ENCODE measurements at places on chromosomes 1 and 21.
A peak's percentile ranks its signal among the peaks of the same experiment; 100 is the strongest.

DNA sequence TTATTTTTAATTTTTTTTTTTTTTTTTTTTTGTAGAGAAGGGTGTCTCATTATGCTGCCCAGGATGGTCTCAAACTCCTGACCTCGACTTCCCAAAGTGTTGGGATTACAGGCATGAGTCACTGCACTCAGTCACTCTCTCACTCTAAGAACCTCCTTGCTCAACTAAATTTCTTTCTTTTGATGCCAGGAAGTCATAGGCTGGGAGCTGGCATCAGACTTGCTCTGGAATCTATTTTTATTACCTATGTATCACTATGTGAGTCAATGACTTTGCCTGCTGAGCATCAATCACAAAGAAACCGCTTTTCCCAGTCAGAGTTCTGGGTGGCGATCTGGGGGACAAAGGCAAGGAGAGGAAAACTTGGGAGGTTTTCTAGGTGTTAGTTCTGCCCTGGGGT lies 35.5 kb upstream of the PARP1 start:
- DNase-seq, result no peak

GRCh38 chr1:221704306-221704705 lies 37.6 kb downstream of the DUSP10 start:
- no peak for DNase-seq

- DNase-seq, result no peak
Measured at GRCh38 chr1:72734415-72734814, 452.1 kb upstream of the NEGR1 start.

DNA sequence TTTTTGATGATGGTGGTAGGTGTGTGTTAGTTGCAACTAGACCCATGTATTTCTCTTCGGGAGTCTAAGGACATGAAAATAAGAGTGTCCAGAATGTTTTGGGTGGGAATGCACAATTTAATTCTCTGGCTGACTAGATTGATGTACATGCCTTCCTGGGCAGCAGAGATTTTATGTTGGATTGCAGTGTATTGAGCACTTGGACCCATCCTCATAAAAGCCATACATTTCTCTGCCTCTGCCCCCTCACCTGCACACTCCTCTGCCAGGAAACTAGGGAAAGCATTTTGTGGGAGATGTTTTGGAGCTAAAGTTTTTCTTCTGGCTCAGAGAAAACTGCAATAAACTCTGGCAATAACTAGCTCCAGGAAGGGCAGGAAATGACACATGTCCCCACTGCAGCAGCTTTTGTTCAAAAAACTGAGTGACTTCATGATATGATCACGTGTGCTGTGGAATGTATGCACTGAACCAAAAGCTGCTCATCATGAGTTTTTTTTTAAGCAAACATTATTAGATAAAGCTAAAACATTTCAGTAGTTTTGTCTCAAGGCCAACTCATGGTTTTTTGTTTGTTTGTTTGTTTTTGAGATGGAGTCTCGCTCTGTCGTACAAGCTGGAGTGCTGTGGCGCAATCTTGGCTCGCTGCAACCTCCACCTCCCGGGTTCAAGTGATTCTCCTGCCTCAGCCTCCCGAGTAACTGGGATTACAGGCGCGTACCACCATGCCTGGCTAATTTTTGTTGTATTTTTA lies 17.6 kb downstream of the RIT1 start:
- DNase-seq, result peak; percentile 27

- DNase-seq, result no peak
Measured at GRCh38 chr1:3614755-3615742, 3.7 kb upstream of the MEGF6 start.
